ENCODE measurements at places on chromosomes 13 and 19. TPM values are rescaled to one million over a fixed set of nuclear protein-coding genes. Genes with fewer than 3 reads are reported as not detected.

The ZNF43 gene
- 18.4 TPM for polyA plus RNA-seq

DNA sequence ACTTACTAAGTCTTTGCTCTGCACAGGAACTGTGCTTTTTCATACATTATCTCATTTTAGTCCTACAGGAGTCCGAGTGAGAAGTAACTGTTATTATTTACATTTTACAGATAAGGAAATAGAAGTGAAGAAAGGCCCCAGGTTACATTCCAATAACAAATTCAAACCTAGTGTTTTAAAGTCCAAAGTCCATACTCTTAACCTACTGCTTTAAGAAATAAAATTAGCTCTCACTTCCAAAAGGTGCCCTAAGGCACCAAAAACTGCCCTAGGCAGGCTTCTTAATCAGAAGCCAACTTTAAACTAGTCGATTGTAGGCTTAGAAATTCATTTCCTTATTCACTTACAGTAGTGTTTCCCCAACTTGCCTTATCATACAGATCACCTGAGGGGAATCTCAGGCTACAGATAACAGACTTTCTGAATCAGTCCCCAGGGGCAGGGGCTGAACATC is 555.9 kb downstream of the DIAPH3 start:
- no peaks in the 10 kb centered on the region for H3K36me3 ChIP-seq
- no peak for DNase-seq
- no peak overlapping the region for H3K4me3 ChIP-seq
- H3K27ac ChIP-seq: no peak overlapping the region

DNA sequence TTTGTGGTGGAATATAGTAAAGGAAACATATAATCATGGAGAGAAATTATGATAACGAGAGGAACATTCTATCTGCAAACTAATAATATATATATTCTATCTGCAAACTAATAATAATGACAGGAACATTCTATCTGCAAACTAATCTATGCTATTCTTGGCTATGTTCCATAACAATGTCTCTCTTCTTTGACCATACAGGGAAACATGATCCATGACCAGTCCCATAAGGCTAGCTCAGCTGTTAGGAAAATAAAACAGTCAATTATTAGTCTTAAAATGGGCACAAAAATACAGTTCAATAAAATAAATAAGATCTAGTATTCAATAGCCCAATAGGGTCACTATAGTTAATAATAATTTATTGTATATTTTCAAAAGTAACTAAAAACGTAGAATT is 707.8 kb upstream of the PCDH20 start:
- H3K36me3 ChIP-seq: no peaks in the 10 kb centered on the region
- DNase-seq: no peak
- H3K4me3 ChIP-seq: no peak overlapping the region
- no peaks in the 10 kb centered on the region for H3K27me3 ChIP-seq

DNA sequence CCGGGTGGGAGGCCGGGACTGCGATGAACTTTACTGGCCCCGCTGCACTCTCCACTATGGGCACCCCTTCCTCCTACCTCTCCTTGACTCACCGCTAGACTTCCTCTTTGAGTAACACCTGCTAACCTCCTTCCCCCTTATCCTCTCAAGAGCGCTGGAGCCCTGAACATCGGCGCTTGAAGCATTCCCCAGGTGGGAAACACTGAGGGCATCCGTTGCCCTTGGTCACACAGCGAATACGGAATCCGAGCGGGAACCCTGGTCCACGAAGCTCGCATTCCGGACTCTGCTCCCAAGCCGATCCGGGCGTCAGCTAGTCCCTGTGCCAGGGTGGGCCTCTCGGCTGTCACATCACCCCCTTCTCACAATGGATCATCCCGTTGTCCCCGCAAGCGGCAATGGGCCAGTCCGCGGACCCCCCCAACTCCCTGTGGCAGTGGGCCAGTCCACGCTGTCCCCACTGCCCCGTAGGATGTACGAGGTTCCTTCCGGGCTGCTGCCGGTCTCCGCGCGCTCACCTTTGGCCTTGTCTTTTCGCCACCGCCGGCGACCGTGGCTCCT is 4.2 kb downstream of the LIPE start:
- peak overlapping the region; percentile 86 for H3K4me3 ChIP-seq
- H3K36me3 ChIP-seq: no peaks in the 10 kb centered on the region
- peaks cover 48% of the 10 kb centered on the region for H3K27me3 ChIP-seq
- peak; percentile 61 for DNase-seq
- peaks cover 5% of the 10 kb centered on the region for H3K4me1 ChIP-seq
- no peak overlapping the region for H3K27ac ChIP-seq

DNA sequence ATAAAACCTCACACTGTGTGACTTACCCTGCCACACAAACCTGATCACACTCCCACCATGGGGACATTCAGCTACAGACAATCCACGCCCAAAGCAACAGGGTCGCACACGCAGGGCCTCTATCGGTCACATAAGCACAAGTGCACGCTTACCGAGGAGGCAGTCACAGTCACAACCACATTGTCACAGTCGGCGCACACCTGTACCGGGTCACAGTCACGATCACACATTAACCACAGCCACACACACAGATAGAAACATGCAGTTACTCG is 579 bp downstream of the ZNF566 start:
- no peaks in the 10 kb centered on the region for H3K36me3 ChIP-seq
- DNase-seq: no peak
- H3K27me3 ChIP-seq: no peaks in the 10 kb centered on the region
- H3K4me3 ChIP-seq: peak overlapping the region; percentile 73
- peak overlapping the region; percentile 81 for H3K27ac ChIP-seq

DNA sequence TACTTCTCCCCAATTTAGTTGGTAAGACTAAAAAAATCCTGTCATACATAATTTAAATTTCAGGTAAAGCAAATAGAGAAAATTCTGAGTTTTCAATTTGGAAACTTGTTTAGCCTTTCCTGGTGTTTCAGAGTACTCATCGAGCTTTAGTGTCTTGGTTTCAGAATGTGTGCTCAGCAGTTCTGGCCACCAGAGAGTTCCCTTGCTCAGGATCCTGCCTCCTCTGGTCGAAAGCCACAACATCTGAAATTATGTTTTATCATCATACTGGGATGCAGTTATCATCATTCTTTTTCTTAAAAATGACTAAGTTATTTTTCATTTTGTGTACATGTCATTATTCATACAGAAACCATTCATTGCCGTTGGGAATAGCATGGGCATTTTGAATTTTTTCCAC is 263.2 kb upstream of the SPRY2 start:
- no peaks in the 10 kb centered on the region for H3K27me3 ChIP-seq
- H3K27ac ChIP-seq: no peak overlapping the region
- DNase-seq: peak; percentile 8
- H3K36me3 ChIP-seq: no peaks in the 10 kb centered on the region
- H3K4me1 ChIP-seq: peaks cover 12% of the 10 kb centered on the region

DNA sequence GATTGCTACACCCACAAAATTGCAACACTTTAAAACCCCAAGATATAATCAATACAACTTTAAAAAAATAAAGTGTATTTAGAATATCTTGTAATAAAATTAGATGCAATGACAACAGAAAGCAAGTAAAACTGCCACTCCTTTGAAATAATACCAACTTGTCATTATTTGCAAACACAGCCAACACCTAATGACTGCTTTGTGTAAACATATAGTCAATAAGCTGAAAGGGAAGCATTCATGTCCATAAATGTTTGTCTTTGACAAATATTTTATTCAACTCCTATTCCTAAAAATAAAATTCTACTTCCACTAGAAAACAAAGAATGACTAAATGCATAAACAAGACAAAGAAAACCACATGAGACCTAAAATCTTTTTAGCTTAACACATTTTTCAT is 6.6 kb downstream of the SMAD9 start:
- H3K4me3 ChIP-seq: no peak overlapping the region
- no peak overlapping the region for H3K27ac ChIP-seq
- DNase-seq: no peak
- peaks cover 20% of the 10 kb centered on the region for H3K27me3 ChIP-seq
- H3K4me1 ChIP-seq: peaks cover 3% of the 10 kb centered on the region

Data from GM23338 (cell line).